PC-9 (cell line): ENCODE measurements at places on chromosomes 7 and 10. TPM values are rescaled to one million over a fixed set of nuclear protein-coding genes. Genes with fewer than 3 reads are reported as not detected.

GRCh38 chr10:63717027-63717715, 196.0 kb downstream of the REEP3 start:
- H3K4me3 ChIP-seq: no peak overlapping the region
- H3K36me3 ChIP-seq: no peaks in the 10 kb centered on the region
- no peak for DNase-seq
- no peaks in the 10 kb centered on the region for H3K27me3 ChIP-seq
- no peak overlapping the region for H3K27ac ChIP-seq

GRCh38 chr10:79562135-79562756, 2.0 kb upstream of the SFTPA2 start:
- no peak overlapping the region for H3K27ac ChIP-seq
- peaks cover 38% of the 10 kb centered on the region for H3K27me3 ChIP-seq
- H3K4me3 ChIP-seq: no peak overlapping the region

DNA sequence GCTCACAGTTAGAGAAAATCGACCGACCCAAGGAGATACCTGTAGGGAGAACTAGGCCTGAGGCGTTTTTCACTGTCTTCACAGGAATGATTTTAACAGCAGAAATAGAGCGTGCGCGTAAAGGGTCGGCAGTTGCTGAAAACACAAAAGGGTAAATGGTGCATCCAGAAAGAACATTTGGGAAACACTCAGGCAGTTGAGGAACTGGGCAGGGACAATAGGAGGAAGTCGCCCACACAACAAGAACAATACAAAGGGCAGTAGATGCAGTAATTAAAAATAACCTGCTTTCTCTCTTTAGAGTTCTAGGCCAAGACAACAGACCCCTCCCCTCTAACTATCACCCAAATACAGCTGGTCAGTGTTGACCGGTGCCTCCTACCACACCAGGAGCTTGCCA, 126.6 kb downstream of the SORBS1 start:
- H3K36me3 ChIP-seq: no peaks in the 10 kb centered on the region
- H3K27me3 ChIP-seq: no peaks in the 10 kb centered on the region

ZNF680 gene
- total RNA-seq: 16.4 and 17.9 TPM in 2 replicates

DNA sequence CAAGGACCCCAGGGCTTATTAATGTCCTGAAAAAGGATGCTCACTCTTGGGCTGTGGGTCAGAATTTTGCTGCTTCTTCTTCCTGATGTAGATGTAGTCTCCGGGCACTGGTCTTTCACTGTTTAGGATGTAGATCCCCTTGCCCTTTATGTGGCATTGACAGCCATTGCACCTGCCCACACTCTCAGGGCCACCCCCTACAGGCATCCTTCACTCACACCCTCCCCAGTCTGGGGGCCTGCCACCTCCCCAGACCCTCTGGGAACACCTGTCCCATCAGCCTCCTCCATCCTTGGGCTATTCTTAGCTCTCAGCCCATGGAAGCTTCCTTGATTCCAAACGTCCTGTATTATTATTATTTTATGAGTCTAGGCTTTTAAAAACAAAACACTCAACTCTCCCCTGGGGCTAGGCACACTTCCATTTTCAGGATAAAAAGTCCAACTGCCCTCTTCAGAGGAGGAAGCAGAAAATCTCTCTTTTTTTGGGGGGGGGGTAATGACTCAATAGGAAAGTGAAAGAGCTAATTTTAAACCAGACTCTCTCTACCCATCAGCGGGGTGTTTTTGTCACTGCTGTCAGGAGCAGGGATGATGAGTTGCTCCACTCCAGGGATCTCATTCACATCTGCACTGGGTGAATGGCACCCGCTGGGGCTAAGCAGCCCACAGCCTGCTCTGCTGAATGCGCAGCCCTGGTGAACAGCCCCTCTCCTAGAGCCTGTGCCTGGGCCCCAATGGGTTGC, 11.5 kb upstream of the KLRG2 start:
- H3K27me3 ChIP-seq: no peaks in the 10 kb centered on the region
- no peaks in the 10 kb centered on the region for H3K36me3 ChIP-seq
- DNase-seq: no peak
- no peak overlapping the region for H3K27ac ChIP-seq
- no peaks in the 10 kb centered on the region for H3K4me1 ChIP-seq
- no peak overlapping the region for H3K4me3 ChIP-seq

- no peak for DNase-seq
- no peak overlapping the region for H3K27ac ChIP-seq
- H3K4me3 ChIP-seq: no peak overlapping the region
- H3K27me3 ChIP-seq: no peaks in the 10 kb centered on the region
- H3K4me1 ChIP-seq: 0 out of 2 replicates have a peak, but pooled peaks cover 5% of the 10 kb centered on the region
Measured at GRCh38 chr7:2941216-2941859, 97.2 kb upstream of the GNA12 start.

SPDYE3 gene
- total RNA-seq: not detected in 2 replicates

DNA sequence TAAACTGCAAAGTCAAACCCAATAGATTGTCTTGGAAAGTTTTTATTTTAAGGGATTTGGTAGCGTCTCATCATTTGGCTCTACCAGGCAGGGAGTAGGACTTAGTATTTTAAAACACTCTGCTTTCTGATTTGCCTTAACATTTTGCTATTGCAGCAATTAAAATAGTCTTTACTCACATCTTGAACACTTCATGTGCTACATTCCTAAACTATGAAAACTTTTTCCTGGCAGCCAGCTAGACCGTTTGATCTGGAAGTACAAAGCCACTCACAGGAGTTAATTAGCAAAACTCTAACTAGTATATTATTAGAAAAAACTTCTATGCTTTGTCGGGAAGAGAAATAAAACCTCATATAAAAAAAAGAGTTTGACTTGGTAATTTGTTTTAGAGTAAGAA, 111.4 kb downstream of the TFPI2 start:
- no peaks in the 10 kb centered on the region for H3K4me1 ChIP-seq
- no peak overlapping the region for H3K27ac ChIP-seq
- no peaks in the 10 kb centered on the region for H3K27me3 ChIP-seq
